ENCODE measurements at places on chromosomes 2 and 18.

DNA sequence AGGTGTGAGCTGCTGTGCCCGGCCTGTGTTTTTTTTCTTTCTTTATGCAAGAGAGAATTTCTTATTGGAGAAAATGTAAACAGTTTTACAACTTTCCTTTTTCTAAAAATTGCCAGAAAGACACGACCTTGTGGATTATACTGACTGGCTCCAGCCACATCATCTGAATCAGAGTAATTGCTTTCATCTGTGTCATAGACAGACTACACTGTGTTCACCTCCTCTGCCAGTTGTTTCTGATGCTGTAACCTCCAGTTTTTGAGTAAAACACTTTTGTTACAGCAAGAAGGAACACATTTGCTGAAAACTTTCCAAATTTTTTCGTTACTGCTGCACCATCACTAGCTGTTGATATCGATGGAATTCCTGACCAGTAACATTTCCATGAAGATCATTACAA lies 43.9 kb upstream of the PLEKHM3 start:
- no peak for DNase-seq

DNA sequence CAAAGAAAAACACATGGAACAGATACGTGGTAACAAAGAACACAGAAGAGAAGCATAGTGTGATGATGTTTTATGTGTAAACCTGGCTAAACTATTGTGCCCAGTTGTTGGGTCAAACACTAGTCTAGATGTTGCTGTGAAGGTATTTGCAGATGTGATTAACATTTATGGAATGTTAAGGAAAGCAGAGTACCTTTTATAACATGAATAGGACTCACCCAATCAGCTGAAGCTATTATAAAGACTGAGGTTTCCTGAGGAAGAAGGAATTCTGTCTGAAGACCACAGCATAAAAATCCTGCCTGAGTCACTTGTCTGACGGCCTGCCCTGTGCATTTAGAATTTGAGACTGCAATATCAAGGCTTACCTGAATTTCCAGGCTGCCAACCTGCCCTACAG lies 253.1 kb downstream of the DYM start:
- DNase-seq = no peak

DNA sequence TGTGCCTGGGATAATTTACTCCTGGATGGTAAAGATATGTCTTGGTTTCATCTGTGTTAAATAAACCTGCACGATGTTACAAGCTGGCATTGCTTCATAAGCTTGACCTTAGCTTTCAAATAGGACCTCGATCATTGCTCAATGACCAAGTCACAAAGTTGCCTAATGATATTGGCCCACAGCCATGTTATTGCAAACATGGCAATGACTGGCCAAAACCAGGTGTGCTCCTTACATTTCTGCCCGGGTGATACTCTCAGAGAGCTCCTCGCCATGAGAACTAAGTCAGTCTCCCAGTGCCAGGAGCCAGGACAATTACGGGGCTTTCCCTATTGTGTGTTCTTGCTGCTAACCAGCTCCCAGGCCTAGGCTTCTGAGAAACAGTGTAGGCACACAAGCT lies 72.5 kb upstream of the CYP1B1 start:
- no peak for DNase-seq

DNA sequence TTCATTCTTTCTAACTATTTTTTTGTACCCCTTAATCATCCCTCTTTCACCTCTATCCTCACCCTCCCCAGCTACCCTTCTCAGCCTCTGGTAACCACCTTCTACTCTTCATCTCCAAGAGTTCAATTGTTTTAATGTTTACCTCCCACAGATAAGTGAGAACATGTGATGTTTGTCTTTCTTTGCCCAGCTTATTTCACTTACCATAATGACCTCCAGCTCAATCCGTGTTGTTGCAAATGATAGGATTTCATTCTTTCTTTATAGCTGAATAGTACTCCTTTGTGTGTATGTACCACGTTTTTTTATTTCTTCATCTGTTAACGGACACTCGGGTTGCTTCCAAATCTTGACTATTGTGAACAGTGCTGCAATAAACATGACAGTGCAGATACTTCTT lies 22.1 kb upstream of the TMEM37 start:
- no peak for DNase-seq

GRCh38 chr2:60958800-60959199 lies 58.7 kb upstream of the PEX13 start:
- DNase-seq = no peak

DNA sequence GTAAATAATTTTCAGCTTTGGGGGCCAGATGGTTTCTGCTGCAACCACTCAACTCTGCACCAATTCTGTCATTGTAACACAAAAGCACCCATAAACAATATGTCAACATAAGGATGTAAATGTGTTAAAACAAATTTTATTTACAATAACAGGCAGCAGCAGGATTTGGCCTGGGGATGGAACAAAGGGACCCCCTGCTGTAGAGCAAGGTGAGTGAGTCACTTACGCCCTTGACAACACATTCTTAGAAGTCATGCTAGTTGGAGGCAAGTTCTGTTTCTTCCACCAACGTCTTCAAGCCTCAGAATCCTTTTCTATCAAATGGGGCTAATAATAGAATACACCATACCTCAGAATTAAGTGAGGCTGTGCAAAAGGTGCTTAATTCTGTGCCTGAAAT lies 610.2 kb upstream of the SYT4 start:
- no peak for DNase-seq

- DNase-seq = no peak
Observed at GRCh38 chr2:211329421-211329820, 773.0 kb downstream of the CPS1 start.

DNA sequence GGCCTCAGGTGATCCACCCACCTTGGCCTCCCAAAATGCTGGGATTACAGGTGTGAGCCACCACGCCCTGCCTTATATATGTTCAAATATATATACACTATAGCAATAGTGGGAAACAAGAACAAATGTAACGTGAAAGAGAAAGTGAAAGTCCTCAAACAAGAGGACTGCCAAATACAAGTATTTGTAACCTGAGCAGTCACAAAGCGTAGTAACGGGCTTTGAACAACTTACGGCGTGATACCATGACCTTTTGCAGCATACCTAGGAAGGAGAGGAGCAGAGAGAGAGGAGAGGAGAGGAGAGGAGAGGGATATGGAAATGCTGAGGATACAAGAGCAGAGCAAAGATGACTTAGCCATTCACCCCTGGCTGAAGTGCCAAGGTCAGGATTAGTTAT lies 113.8 kb upstream of the RGPD4 start:
- DNase-seq = no peak

- DNase-seq = no peak
Observed at GRCh38 chr18:10139783-10140410, 226.1 kb downstream of the VAPA start.

DNA sequence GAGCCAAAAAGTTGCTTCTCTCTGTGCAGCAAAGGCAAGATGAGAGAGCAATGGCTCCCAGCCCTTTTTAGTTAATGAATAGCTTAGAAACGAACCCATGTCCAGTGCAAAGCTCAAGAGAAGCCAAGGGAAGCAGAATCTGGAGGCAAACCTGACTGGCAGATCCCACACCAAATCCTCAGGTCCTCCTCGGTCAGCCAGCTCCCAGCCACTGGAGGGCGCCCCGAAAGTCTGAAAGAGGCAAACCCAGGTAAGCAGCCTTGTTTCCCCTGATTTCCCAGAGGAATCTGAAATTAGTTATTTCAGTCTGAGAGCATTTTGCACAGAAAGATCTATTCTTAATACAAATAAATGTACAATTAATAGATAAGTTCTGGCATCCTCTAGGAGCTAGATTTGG lies 71.3 kb upstream of the PID1 start:
- DNase-seq = no peak

- no peak for DNase-seq
Observed at GRCh38 chr2:64514008-64514407, 10.1 kb upstream of the AFTPH start.

GRCh38 chr2:237227592-237228280 lies 142.0 kb downstream of the COPS8 start:
- no peak for DNase-seq

DNA sequence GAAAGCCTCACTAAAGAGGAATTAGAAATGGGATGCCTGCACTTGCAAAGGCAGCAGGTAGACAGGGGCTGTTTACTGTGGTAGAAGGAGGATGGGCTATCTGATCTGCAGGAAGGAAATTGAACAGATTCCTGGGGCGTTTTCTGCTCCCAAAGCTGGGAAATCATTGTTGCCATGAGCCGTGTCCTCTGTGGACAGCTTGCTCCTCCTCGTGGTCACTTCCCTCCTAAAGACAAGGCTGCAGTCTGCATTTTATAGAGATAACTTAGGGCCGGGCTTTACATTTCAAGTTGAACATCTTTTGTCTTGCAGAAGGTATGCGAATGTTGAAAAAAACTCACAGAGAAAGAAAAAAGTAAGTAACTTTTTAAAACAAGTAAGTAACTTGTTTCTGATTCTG lies 50.9 kb downstream of the DCDC2C start:
- DNase-seq = no peak

Measured in central memory CD8-positive, alpha-beta T cell (primary cell).